ENCODE measurements at places on chromosomes 6 and 20. TPM values are rescaled to one million over a fixed set of nuclear protein-coding genes. Genes with fewer than 3 reads are reported as not detected.

ZBP1 gene
- total RNA-seq = not detected

REM1 gene
- 0.28 TPM for total RNA-seq

PACSIN1 gene
- 6.2 TPM for total RNA-seq

NT5E gene
- 1.5 TPM for total RNA-seq

SNAP91 gene
- total RNA-seq = 0.83 TPM

SPATA2 gene
- 9.3 TPM for total RNA-seq

- H3K36me3 ChIP-seq = no peaks in the 10 kb centered on the region
- no peak for DNase-seq
- H3K4me3 ChIP-seq = no peak overlapping the region
- H3K27me3 ChIP-seq = no peaks in the 10 kb centered on the region
- H3K4me1 ChIP-seq = no peaks in the 10 kb centered on the region
These were observed 13.6 kb upstream of the C20orf144 start for GRCh38 chr20:33648396-33649004.

- no peaks in the 10 kb centered on the region for H3K27me3 ChIP-seq
- no peaks in the 10 kb centered on the region for H3K4me1 ChIP-seq
These were observed 665.9 kb upstream of the CITED2 start for GRCh38 chr6:140040396-140040795.

- H3K27me3 ChIP-seq = no peaks in the 10 kb centered on the region
- H3K4me3 ChIP-seq = no peak overlapping the region
- no peak for DNase-seq
- 0 out of 2 replicates have a peak, but pooled peaks cover 3% of the 10 kb centered on the region for H3K4me1 ChIP-seq
- H3K27ac ChIP-seq = no peak overlapping the region
These were observed 211.8 kb upstream of the CITED2 start for GRCh38 chr6:139586273-139586672.

DNA sequence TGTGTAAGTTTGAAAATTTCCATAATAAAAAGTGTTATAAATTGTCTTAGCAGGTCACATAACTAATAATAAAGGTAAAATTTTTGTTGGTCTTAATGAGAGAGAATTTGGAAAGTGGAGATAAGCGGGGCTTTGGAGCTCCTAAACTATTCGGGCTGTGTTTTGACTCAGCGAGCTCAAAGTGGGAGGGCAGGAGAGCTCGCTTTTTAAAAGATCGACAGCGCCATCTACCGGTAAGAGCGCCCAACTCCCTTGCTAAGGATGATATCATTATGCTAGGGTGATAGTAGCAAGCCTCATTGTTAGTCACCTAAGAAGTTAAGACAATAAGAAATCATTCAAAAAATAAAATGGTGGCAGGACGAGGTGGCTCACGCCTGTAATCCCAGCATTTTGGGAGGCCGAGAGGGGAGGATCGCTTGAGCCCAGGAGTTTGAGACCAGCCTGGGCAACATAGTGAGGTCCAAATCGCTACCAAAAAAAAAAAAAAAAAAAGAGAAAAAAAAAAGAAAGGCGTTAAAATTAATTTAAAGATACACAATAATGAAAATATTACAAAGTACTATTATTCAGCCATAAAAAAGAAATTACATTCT lies 24.8 kb downstream of the C6orf15 start:
- no peaks in the 10 kb centered on the region for H3K36me3 ChIP-seq
- no peaks in the 10 kb centered on the region for H3K27me3 ChIP-seq
- no peak overlapping the region for H3K27ac ChIP-seq
- DNase-seq = peak; percentile 97
- H3K4me3 ChIP-seq = no peak overlapping the region

DNA sequence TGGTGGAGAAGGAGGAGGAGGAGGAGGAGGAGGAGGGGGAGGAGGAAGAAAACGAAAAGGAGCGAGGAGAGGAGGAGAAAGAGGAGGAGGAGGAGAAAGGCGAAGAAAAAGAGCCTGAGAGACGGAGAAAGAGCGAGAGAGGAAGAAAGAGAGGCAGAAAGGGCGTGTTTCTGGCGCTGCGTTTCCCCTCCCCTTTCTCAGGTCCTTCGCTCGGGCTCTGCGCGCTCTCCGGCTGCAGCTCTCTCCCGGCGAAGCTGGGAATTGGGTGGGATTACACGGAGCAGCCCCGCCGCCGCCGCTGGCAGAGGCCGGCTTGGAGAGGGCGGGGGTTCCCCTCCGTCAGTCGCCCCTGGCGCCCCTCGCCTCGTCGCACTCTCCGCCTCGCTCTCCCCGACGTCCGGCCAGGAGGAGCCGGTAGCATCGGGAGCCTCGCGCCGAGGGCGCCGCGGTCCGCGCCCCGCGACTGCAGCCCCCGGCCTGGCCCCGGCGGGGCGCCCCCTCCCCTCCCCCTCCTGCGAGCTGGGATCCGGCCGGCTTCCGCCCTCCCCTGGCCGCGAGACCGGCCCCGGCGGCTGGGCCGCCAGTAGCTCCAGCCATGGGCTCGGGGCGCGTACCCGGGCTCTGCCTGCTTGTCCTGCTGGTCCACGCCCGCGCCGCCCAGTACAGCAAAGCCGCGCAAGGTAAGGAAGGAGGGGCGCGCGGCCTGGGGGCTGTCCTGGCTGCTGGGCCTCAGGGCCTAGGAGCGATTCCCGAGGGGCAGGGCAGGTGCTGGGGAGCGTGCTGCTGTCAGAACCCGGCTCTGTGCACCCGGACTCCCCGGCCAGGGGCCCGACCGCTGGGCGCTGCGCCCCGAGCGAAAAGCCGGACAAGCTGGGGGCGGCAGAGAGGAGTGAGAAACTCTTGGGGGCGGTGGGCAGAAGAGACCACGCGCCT lies at the start of gene SCUBE3:
Gene SCUBE3 (plus strand): TSS at position 133 of the 933 bp plus-strand sequence. CDS start 463 bp downstream, at position 596.
- peak within 1 kb of the TSS; percentile 76 for H3K4me3 ChIP-seq
- H3K27me3 ChIP-seq = peaks cover 89% of the 10 kb centered on the region
- no peaks in the 10 kb centered on the region for H3K36me3 ChIP-seq
- peak; percentile 86 for DNase-seq
- H3K27ac ChIP-seq = 0 out of 2 replicates have a peak within 1 kb of the TSS, but pooled peaks have one; percentile 73
- H3K4me1 ChIP-seq = peaks cover 35% of the 10 kb centered on the region

DNA sequence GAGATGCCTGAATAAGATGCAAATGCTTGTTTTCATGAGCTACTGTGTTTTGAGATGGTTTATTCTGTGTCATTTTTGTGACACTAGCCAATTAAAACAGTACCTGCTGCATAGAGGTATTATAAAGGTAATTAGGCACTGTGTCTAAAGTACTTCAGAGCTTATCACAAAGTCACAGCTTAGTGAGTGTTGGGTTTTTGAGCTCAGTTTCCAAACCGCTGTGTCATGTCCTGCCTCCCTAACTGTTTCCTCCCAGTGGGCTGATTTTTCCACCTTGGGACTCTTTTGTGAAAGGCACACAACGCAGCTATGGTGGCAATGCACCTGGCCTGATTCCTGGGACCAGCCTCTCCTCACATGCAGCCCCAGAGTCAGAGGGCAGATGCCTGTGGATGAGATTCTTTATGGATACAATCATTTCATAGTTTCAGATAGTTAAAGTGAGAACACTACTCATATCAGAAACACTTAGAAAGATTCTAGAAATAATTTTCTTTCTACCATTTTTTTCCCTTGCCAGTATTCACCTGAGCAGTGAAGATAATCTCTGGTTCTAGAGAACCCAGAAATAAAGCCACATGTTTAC lies 41.3 kb upstream of the TAGAP start:
- H3K27ac ChIP-seq = no peak overlapping the region
- no peaks in the 10 kb centered on the region for H3K27me3 ChIP-seq

DNA sequence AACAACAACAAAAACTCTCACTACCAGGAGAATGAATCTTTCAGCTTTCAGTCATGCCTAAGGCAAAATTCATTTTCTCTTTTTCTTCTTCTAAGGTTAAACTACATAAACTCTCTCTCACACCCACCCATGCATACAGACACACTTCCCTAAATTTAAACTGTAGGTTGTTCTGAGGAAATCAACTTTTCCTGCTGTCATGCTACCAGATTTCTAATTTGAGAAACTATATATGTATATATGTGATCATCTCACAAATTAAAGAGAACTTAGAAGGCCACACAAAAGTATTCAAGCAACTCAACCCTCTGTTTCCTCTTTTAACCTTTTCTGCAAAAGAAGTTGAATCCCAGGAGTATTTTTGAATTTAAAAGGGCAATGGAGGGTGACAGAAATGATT lies 532.5 kb downstream of the KIF16B start:
- no peak overlapping the region for H3K4me3 ChIP-seq
- H3K27ac ChIP-seq = no peak overlapping the region
- DNase-seq = no peak
- no peaks in the 10 kb centered on the region for H3K36me3 ChIP-seq
- no peaks in the 10 kb centered on the region for H3K27me3 ChIP-seq

- no peak overlapping the region for H3K27ac ChIP-seq
- DNase-seq = no peak
- no peaks in the 10 kb centered on the region for H3K27me3 ChIP-seq
- H3K4me3 ChIP-seq = no peak overlapping the region
These were observed 2.8 kb upstream of the CEP43 start for GRCh38 chr6:166996406-166996805.
